GM03348 (cell line): ENCODE measurements at places on chromosomes 11 and 22.

DNA sequence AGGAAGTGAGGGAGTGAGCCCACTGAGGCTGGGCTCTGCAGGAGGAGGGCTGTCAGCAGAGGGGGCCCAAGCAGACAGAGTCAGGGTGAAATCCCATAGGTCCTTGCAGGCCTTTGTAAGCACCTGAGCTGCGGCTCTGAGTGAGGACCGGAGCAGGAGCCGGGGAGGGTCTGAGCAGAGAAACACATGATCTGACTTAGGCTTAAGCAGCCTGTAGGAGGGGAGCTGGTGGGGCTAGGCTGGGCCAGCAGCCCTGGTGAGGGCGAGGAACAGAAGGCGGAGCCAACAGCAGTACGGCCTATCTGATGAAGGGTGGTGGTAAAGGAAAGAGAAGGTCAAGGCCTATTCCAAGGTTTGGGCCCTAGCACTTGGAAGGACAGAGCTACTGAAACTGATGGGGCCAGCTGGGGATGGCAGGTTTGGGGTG is 26.9 kb upstream of the CBX7 start:
- no peak for DNase-seq

DNA sequence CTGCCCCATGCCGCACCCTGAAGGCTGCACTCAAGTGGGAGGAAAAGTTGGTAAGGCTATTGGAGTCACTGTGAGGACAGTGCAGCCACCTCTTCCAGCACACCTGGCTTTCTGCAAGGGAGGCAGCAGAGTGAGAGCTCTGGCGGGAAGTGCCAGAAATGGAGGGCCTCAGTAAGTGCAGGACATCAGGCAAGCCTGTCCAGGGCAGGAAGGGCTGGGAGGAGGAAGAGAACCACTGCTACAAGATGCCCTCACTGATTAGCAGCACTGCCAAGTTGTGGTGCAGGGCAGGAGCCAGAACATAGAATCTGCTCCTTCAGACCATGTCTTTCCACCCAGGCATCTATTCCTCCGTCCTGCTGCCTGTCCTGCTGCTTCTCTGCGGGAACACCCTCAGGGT is 61.2 kb upstream of the CLTCL1 start:
- no peak for DNase-seq

GRCh38 chr11:61378713-61379313 is 13.6 kb upstream of the TMEM216 start:
- DNase-seq, result peak; percentile 91

DNA sequence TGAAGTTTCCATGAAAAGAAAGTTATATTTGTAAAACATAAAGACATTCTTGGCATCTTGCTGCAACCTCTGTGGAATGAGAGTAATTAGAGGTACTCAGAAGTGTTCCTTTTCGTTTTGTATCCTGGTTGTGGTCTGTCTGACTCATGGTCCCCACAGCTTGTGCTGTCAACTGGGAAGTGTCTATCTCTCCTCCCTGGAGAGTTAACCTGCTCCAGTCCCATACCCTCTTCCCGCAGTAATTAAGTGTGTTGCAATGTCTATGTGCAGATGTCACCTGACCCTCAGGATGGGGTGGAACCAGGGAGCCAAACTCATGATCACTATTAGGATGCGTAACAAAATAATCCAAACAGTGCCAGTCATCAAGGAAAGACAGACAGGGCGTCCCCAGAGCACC is 23.0 kb upstream of the ZDHHC13 start:
- DNase-seq, result peak; percentile 42

- DNase-seq, result peak; percentile 38
Measured at GRCh38 chr11:118791961-118792569, 1.1 kb upstream of the DDX6 start.

GRCh38 chr11:128827191-128827893 is 39.8 kb downstream of the KCNJ1 start:
- no peak for DNase-seq

DNA sequence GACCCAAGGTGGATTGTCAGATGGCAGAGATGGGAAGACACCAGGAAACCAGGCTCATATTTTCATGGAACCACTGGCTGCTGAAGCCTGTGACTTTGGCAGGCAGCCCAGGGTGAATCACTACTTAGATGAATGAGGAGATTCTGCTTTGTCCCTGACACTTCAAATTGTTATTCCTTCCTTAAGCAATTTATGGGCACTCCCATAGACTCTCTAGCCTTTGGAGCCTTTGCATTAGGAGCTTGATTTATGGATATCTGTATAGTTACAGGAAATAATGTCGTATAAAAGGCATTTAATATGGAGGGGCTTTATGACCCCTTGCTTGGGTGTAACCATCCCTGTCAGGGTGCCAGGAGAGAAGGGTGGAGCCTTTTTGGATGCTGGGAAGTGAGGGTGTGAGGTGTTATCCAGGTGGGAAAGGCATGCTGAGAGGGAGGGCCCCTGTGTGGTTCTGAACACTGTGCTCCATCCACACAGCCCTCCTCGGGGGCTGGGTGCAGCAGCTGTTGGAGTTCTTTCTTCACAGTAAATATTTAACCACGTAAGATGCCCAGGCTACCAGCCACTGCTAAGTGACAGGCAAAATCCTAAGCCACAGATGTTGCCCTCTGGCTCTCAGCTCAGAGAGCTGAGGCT is 35.3 kb downstream of the IL18 start:
- DNase-seq, result peak; percentile 79

GRCh38 chr11:64093233-64094039 is 57.7 kb downstream of the FLRT1 start:
- no peak for DNase-seq

- peak; percentile 89 for DNase-seq
Measured at GRCh38 chr22:45096256-45096907, 67.3 kb upstream of the NUP50 start.

- no peak for DNase-seq
Measured at GRCh38 chr11:13160346-13160745, 117.2 kb upstream of the BMAL1 start.

DNA sequence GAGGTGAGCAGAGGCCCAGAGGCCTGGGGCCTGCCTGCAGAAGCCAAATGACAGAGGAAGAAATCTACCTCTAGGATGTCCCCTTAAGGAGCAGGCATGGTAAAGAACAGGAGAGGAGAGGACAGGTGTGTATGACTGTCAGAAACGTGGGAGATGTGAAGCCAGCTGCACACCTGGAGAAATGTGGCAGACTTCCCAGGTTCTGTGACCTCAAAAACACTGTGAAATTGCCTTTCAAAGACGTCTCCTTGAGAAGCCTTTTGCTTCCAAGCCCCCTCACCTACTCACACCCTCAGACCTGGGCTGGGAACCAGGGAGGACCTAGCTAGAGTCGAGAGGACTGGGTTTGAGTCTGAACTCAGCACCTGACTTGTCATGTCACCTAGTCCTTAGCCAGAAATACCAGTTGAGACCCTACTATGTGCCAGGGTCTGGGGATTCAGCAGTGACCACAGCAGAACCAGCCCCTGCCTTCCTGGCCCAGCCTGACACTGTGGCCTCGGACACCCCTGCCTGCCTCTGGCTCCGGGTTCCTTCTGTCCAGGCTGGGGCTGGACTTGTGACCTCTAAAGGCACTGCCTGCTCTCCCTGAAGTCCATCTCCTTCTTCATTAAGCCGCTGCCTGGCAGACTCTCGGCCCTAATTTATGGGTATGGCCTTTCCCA is 5.6 kb downstream of the TPBGL start:
- no peak for DNase-seq

DNA sequence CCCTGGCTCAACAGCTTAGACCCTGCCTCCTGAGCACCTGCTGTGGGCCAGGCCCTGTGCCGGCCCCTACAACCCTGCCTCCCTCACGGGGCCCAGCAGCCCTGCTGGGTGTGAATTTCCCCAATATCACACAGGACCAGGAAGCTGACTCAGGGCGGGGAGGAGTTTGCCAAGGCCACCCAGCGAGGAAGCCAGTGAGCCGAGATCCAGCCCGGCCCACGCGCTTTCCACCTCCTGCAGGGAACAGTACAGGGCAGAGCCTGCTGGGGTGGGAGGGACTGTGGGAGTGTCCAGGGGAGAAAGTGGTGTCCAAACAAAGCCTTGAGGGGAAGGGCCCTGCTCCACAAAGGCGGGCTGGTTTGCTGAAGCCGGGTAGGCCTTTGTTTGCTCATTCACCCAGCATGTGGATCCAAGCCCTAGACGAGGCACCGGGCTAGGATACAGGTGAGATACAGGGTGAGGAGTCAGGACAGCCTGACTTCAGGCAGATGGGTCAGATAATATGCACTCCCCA is 26.8 kb downstream of the RPL3 start:
- DNase-seq, result peak; percentile 95

GRCh38 chr22:23216461-23217170 is 36.3 kb downstream of the BCR start:
- no peak for DNase-seq

DNA sequence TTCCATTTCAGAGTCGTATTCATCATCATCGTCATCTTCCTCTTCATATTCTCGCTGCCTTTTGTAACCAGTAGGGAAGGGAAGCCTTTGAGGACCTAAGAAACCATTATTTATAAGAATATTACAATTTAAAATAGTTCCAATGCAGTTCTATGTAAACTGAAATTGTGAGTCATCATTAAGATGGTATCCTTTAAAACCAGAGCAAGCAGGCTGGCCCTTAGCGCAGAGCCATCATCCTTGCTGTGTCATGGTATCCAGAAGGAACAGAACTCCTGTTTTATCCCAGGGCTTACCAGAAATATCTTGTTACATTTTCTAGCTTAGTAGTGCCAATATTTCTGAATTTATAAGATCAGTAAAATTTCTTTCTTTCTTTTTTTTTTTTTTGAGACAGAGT is 12.8 kb downstream of the MISFA start:
- DNase-seq, result no peak

DNA sequence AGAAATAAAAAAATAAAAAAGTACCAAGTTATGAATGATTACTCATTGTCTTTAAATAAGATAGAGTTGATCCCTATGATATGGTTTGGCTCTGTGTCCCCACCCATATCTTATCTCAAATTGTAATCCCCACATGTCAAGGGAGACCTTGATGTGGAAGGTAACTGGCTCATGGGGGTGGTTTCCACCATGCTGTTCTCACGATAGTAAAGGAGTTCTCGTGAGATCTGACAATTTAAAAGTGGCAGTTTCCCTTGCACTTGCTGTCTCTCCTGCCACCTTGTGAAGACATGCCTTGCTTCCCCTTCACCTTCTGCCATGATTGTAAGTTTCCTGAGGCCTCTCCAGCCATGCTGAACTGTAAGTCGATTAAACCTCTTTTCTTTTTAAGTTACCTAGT is 18.8 kb downstream of the QSER1 start:
- no peak for DNase-seq

- DNase-seq, result no peak
Measured at GRCh38 chr11:128156486-128156885, 430.9 kb downstream of the ETS1 start.

- no peak for DNase-seq
Measured at GRCh38 chr22:27673839-27674238, 127.7 kb downstream of the MN1 start.

- no peak for DNase-seq
Measured at GRCh38 chr11:72081821-72082453, 1.3 kb downstream of the LRRC51 start.

DNA sequence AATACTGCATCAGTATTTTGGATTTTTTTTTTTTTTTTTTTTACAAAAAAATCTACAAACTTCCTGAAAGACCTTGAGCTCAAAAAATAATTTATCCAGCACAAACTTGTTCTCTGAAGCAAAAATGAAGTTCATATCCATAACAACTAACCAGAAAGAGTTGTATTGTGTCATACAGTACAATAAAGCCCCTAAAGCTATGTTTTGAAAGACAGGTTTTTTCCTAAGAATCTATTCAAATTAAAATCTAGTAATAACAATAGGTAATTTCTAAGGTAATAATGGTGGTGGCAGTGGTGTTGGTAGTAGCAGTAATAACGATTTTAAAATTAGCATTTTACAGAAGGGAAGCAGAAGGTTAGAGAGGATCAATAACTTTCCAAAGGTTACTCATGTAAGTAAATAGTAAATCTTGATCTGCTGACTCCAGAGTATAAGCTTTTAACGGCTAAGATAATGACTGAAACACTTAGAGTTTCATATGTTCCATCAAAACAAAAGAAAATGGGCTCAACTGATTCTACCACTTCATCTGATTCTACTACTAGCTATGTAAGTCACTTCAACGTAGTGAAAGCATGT is 53.3 kb upstream of the GAB2 start:
- DNase-seq, result no peak

DNA sequence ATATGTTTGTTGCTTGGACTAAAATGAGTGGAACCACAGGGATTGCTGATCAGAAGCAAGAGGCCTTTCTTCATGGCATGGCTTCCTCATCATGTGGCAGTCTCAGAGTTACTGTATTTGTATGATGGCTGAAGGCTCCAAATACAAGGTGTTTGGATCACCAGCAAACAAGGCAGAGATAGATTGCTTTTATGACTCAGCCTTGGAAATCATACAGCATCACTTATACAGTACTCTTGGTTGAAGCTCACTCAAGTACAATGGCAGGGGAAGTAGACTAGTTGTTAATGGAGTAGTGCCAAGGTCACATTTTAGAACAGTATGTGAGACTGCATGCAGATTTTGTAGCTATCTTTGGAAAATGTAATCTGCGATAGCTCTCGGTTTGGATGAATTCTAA is 16.6 kb downstream of the CAPRIN1 start:
- no peak for DNase-seq

DNA sequence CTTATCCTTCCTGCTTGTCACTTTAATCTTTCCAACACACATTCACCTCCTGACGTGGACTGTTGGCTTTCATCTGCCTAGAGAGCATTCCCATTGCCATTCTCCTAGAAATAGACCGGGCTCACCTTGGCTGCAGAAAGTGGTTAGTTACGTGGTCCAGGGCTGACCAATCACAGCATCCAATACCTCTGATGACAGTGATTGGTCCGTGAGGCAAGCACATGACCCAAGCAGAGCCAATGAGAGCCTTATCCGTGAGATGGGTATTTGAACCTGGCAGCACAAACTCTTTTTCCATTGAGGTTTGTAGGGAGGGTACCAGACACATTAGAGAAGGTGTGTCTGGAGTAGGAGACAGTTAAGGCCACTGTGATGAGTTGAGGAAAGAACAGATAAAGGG is 85.8 kb downstream of the MIAT start:
- no peak for DNase-seq

- DNase-seq, result peak; percentile 53
Measured at GRCh38 chr11:8090756-8091155, 9.7 kb downstream of the TUB start.

- DNase-seq, result peak; percentile 24
Measured at GRCh38 chr11:122673701-122674100, 18.2 kb downstream of the UBASH3B start.

GRCh38 chr11:78868563-78868962 is 293.9 kb upstream of the NARS2 start:
- no peak for DNase-seq

- DNase-seq, result no peak
Measured at GRCh38 chr22:27382947-27383346, 418.6 kb downstream of the MN1 start.

GRCh38 chr11:67614730-67615714 is 8.3 kb downstream of the NDUFV1 start:
- peak; percentile 43 for DNase-seq

- peak; percentile 1 for DNase-seq
Measured at GRCh38 chr11:2085251-2086066, 53.7 kb downstream of the IGF2 start.

GRCh38 chr11:128893578-128894285 is 2.6 kb downstream of the KCNJ5 start:
- DNase-seq, result no peak

GRCh38 chr22:23862103-23862502 is 4.4 kb downstream of the SLC2A11 start:
- DNase-seq, result peak; percentile 62

GRCh38 chr11:87187076-87187475 is 149.3 kb downstream of the TMEM135 start:
- no peak for DNase-seq

GRCh38 chr11:126284829-126285228 is 1.9 kb downstream of the TIRAP start:
- peak; percentile 77 for DNase-seq
